ENCODE measurements at places on chromosomes 11 and 22.

- DNase-seq = no peak
Observed at GRCh38 chr11:444396-445144, 2.8 kb upstream of the ANO9 start.

GRCh38 chr22:41284465-41284864 lies 1.5 kb downstream of the RANGAP1 start:
- no peak for DNase-seq

GRCh38 chr11:84854498-84854880 lies 772.7 kb downstream of the DLG2 start:
- no peak for DNase-seq

- no peak for DNase-seq
Observed at GRCh38 chr11:92623055-92623454, 346.4 kb upstream of the MTNR1B start.

DNA sequence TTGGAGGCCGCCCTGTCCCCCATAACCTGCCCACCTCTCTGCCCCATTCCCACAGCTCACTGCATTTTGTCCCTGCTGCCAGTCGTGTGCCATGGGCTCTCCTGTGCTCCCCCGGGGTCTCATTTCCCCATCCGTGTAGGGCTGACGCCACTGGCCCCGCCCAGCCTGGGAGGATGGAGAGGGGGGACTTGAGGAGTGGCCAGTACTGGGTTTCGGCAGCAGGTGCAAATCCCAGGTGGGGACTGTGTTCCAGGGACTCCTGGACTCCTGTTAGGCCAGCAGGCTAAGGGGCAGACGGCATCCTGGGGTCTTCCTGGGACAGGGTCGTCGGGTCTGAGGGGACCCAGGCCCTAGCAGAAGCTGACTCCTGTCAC lies 1.2 kb upstream of the MYO7A start:
- no peak for DNase-seq

GRCh38 chr22:48796310-48797015 lies 1031.2 kb downstream of the BRD1 start:
- no peak for DNase-seq

DNA sequence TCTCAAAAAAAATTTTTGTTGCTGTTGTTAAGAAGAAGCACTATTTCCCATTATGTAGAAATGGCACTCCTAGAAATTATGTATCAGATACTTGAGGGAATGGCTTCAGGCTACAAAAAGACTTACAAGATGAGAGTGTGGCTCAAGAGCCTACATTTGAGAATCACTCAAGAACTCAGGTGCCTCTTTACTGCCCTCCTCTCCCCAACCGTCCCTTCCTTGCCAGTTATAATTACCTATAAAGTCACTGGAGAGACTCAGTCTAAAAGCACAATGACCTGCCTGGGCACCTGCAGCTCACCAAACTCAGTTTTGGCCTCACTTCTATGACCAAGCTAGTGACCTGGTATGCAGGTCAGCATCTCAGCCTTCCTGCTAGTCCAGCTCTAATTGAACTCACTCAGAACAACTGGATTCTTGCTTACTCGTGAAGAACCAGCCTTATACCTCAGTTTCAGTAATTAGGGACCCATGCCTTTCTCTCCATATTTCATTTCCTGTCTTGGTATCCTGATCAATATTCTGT lies 41.9 kb upstream of the PPP2R1B start:
- no peak for DNase-seq

DNA sequence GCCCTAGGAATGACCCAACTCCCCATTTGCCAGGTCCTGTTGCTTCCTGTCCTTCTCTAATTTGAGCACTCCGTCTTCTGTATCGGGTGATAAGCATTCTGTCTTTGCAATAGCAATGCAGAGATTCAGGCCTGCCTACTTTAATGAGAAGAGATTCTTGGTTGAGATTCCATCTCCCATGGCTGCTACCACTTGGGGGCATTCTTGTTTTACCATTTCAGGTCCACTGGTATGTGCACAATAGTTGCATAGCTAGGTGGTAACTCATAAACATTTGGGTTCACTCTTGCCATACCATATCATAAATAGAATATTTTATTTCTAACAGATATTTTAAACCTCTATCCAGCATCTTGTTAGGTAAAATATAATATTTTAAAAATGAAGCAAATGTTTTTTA lies 34.4 kb upstream of the CALCB start:
- DNase-seq = no peak

DNA sequence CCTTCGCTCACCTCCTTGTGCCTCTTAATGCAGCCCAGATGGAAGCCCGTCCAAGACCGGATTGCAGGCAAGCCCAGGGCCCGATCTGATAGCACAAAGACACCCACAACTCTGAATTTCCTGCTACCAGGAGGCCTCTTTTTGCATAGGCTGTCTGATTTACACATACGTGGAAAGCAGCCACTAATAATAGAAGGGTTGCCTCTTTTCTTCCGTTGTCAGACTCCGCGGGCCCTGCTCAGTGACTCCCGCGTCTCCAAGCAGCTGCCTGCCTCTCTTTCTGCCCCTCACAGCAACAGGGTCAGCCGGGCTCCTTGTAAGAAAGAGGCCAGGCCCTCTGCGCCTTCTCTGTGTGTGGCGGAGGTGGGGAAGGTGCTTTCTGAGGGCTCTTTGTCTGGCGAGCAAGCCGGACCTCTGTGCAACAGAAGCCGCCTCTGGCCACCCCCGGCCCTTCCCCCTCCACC lies 26.7 kb downstream of the FLI1 start:
- no peak for DNase-seq

GRCh38 chr11:95975343-95975742 lies 51.4 kb upstream of the MTMR2 start:
- DNase-seq = no peak

GRCh38 chr11:25981998-25982397 lies 349.9 kb upstream of the ANO3 start:
- no peak for DNase-seq

DNA sequence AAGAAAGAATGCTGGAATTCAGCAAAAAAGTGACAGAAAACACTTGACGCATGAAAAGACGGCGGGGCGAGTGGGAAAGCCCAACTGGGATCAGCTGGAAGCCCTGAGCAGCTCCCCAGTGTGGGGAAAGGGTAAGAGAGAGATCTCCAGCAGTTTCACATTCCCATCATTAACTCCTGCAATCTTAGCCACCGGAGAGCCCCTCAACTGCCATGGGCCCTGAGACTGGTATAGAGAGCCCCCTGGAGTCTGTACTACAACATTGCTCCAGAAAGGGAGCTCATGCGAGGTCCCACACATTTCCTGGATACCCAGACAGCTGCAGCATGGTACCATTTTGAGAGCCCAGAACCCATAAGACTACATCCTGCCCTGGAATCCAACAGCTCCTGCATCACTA lies 31.1 kb downstream of the MRGPRX4 start:
- DNase-seq = no peak

- no peak for DNase-seq
Observed at GRCh38 chr22:17444204-17444504, 74.9 kb downstream of the CECR2 start.

DNA sequence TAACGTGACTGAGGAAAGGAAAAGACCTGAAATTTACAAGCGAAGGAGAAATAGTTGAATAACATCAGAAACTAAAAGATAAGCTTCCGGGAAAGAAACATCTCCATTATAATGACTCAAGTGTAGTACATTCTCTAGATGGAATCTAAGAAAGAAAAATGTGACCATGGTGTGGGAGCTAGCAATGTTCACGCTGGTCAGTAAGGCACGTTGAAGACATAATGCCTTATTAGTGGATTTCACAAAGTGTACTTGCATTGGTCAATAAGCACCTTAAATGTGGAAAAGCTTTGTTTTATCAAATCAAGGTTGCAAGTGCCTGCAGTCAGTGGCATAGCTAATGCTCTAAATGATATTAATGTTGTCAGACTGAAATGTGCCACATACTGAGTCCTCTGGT lies 2.8 kb upstream of the LARGE1 start:
- no peak for DNase-seq

DNA sequence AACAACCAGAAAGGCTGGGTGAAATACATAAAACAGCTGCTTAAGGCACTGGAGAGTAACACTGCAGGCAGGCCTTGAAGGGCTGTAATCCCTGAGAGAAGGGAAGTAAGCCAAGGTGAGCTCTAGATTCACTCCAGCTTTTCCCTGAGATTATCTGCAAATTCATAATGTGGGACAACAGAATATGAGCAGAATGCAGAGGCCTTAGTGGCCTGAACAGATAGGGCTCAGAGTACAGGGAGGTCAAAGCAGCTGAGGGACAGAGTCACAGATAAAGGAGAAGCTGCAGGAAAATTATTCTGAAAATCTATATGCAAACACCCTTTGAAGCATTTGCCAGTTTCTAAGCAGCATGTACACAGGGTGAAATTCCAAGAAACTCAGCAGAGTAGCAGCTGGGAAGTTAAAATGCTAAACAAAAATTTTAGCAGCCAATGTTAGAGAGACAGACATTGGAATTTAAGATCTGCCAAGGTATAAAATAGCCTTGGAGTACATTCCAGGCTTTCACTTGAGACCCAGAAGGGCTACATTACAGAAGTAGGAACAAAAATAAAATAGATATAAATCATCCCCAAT lies 48.1 kb upstream of the CWF19L2 start:
- no peak for DNase-seq

- DNase-seq = no peak
Observed at GRCh38 chr11:117199053-117199915, at the start of gene TAGLN. Gene TAGLN (plus strand): TSS chr11:117199370. CDS start chr11:117203014, 3,644 bp downstream.

- no peak for DNase-seq
Observed at GRCh38 chr11:110093407-110094297, 460 bp downstream of the ZC3H12C start.

GRCh38 chr22:46581538-46582244 lies 38.5 kb upstream of the GRAMD4 start:
- no peak for DNase-seq

DNA sequence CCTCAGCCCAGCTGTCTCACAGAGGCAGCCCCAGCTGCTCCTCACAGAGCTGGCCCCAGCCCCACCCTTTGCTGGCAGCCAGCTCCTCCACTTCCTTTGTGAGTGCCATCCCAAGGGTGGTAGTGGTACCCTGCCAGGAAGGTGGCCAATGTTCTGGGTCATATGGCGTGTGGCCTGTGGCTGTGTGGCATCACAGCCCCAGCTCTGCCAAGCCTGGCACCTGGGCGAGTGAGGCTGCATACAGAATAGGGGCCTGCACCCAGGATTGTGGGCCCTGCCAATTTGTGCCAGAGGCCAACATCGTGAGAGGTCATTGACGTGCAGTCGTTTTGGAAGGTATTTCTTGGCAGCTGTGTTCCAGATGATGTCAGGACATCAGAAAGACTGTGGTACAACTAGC lies 10.7 kb downstream of the TUB start:
- DNase-seq = no peak

- no peak for DNase-seq
Observed at GRCh38 chr11:1084561-1085439, 10.1 kb downstream of the MUC2 start.

DNA sequence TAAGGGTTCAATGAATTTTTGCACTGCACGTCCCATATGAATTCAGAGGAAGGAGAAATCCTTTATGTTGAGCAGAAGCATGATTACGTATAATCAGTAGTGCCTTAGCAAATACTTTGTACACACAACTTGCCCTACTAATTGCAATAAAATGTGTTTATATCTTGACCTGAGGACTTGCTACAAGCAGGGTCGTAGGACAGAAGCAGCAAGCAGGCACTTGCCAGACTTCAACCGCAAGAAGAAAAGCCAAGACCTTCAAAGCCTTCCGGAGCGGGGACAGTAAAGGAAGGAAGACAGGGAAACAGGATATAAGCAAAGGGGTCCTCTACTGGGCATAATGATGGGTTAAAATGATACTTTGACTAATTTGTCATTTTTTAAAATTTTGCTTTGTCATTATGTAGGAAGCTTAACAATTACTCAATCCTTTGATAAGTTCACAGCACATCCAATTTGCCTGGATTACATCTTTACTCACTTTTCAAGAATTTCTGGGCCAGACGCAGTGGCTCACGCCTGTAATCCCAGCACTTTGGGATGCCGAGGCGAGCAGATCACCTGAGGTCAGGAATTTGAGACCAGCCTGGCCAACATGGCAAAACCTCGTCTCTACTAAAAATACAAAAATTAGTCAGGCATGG lies 23.2 kb upstream of the UBASH3B start:
- DNase-seq = no peak

DNA sequence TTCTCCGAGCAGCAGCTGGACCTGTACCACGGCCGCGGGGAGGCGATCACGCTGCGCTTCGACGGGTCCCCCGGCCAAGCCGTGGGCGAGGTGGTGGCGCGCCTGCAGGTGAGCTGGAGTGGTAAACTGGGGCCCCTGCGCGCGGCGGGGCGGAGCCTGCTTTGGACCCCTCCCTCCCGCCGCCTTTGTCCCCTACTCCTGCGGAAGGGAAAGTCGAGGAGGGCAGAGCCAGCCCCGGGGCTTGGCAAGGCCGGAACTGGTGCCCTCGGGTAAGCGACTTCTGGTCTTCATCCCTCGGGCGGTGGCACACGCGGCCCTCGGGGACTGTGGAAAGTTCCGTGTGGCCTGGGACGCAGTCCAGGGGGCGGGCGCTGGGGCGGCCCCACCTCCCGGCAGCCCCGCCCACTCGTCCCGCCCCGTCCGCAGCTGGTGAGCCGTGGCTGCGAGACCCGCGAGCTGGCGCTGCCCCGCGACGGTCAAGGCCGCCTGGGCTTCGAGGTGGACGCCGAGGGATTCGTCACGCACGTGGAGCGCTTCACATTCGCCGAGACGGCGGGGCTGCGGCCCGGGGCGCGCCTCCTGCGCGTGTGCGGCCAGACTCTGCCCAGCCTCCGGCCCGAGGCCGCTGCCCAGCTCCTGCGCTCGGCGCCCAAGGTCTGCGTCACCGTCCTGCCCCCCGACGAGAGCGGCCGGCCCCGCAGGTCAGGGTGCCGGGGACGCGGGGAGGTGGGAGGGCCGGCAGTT lies 9.2 kb downstream of the SIPA1 start:
- DNase-seq = no peak

- no peak for DNase-seq
Observed at GRCh38 chr11:128411812-128412211, 175.5 kb downstream of the ETS1 start.

- no peak for DNase-seq
Observed at GRCh38 chr22:24486501-24486921, 8.6 kb upstream of the UPB1 start.

DNA sequence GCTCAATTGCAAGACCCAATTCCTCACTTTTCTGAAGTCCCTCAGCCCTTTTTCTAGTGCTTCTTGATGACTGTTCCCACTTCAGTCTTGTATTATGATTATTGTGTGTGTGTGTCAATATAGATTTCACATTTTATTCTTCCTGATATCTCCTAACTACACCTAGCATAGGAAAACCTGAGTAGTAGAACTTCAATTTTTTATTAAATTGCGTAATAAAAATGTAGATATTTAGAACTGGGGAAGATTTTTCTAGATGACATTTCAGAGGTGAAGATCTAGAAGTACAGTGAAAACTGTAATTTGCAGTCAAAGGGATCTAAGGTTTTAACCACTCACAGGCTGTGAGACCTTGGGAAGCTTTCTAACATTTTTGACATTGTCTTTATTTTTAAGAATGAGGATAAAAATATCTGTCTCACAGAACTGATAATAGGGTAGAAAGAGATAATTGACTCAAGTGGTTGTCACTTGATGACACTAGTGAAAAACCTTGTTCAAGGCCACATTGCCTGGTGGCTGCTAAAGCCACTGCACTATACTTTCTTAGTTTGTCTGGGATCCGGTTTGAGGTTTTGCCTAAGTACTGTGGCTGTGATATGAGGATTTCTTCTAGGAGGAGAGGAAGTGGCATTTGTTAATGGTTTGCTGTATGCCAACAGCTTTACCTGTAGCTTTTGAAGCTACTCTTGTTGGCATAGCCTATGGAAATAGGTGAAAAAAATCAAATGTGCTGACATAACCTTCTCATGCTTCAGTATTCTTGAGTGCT lies 32.2 kb upstream of the SESN3 start:
- no peak for DNase-seq
